ENCODE measurements at places on chromosomes 5 and 9.
A peak's percentile ranks its signal among the peaks of the same experiment; 100 is the strongest.

- DNase-seq = no peak
These were observed 224.5 kb upstream of the CDH6 start for GRCh38 chr5:30968971-30969370.

DNA sequence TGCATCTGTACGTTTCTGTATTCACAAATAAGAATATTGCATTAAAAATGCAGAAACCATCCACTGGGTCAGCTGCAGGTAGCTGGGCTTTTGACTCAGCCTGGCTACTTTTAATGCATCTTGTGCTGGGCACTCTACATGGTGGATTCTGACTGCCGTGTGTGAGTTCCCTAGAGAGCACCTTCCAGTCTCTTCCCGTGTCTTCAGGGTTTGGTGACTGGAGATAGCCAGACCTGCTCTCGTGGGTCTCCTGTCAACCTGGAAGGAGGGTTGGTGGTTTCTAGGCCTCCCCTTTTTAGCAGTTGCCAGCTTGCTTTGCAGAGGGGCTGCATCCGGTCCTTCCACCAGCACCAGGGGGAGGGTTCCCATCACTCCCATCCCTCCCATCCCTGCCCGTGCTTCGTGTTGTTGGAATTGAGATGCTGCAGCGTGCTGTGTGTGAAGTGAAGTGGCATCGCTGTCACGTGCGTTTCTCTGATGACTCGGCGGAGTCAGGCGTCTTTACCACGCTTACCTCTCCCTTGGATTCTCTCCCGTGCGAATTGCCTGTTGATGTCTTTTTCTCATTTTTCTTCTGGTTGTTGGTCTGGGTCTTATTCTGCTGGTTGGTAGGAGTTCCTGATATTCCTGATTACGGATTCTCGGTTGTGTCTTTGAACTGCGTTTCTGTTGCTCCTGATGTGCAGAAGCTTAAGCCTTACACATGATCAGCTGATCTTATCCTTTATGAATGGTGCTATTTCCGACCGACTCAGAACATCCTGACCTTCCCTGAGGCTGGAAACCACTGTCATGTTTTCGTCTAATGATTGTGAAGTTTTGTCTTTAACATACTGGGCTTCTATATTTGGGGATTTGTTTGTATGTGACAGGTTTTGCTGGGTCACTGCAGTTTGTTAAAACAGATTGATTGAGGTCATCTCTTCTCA, 16.9 kb downstream of the FBXW5 start:
- no peak for DNase-seq

- DNase-seq = peak; percentile 44
These were observed 71.9 kb upstream of the RANBP3L start for GRCh38 chr5:36373527-36374086.

- DNase-seq = no peak
These were observed 131.1 kb downstream of the GPBP1 start for GRCh38 chr5:57304931-57305330.

GRCh38 chr9:98516897-98517503, 191.7 kb downstream of the GABBR2 start:
- no peak for DNase-seq

DNA sequence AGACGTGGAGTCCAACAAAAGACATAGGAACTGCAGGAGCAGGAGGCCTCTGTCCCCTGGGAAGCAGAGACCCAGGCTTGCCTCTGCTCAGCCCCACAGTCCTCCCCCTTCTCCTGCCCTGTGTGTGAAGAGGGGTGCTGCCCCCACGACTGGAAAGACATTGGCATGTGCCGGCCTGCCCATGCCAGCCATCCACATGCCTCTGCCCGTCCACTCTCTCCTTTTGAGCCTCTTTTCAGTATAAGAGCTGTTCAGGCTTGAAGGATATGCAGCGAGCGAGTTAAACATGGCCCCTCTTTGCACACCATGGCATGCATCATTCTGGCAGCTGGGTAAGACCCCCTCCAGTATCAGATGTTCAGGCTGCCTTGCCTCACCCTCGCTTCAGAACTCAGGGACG, 159.7 kb upstream of the OTULINL start:
- no peak for DNase-seq

DNA sequence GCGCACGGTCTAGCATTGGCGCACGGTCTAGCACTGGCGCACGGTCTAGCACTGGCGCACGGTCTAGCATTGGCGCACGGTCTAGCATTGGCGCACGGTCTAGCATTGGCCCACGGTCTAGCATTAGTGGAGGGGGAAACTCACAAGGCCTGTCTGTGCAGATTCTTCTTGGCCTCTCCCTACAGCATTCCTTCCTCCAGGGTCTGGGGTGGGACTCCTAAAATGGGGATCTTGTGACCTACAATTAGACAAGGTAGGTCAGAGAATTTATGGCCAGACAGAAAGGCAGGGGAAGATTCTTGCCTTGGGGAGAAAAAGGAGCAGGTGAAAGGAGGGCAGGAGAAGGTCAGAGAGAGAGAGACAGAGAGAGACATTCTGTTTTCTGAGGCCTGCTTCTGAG, 5.4 kb upstream of the GBGT1 start:
- DNase-seq = no peak

DNA sequence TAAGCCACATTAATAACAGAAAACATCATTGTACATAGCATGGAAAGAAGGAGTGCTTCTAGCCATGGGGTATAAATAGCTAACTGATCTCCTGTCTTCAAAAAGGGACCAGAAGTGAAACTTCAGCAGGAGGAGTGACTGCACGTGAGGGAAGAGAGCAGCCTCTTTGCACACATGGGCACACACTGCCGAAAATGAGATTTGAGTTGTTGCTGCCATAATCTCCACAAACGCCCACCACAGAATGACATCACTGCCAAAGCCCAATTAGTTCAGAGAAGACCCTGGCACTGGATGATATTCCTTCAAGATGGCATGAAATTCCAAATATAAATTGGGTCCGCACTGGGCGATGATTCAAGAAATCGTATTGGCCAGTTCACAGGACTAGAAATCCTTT, 238.9 kb upstream of the NR4A3 start:
- no peak for DNase-seq

GRCh38 chr9:22216730-22217172, 207.6 kb upstream of the CDKN2B start:
- DNase-seq = no peak

- no peak for DNase-seq
These were observed 168.6 kb upstream of the MVB12B start for GRCh38 chr9:126157826-126158587.

- no peak for DNase-seq
These were observed 126.3 kb downstream of the KDM4C start for GRCh38 chr9:6884101-6884500.

DNA sequence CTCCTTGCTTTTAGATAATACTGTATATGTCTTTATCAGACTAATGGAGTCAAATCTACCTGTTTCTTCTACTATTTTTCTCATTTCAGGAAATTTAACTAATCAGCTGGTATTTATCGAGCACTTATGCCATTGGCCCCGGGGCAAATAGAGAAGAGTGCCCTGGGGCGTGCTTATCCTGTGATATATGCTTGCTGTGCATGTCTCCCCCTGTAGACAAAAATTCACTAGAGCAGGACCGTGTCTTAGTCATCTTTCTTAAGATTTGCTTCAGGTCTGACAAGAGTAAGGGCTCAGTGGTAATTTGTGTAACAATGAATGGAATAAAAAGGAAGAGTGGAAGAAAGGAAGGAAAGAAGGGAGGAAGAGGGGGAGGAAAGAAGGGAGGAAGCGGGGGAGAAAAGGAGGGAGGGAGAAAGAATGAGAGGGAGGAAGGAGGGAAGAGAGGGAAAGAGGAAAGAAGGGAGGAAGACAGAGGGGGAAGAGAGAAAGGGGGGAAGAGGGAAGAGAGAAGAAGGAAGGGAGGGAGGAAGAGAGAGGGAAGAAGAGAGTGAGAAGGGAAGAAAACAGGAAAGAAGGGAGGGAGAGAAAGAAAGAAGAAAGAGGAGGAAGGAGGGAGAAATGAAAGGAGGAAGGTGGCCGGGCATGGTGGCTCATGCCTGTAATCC, 295.7 kb upstream of the PANK3 start:
- DNase-seq = peak; percentile 38

- no peak for DNase-seq
These were observed 240.3 kb downstream of the CACNA1B start for GRCh38 chr9:138117836-138118235.

DNA sequence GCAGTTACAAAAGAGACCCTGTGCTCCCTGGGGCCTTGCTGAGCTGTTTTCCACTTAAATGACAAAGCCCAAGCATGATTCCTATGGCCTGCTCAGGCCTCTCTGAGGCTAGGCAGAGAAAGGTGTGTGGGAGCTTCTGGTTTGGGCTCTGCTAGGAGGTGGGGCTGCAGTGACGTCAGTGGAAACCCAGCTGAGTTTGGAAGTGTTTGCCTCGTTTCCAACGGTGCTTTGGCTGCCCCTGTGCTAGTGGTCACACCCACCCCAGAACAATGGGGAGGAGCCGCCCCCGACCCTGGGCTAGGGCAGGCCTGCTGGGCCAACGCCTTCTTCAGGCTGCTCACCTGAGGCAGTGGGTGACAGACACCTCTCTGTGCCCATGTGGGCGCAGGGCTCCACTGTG, 10.4 kb downstream of the ANGPTL2 start:
- DNase-seq = no peak

GRCh38 chr9:21811914-21812313, 9.5 kb downstream of the MTAP start:
- DNase-seq = no peak

DNA sequence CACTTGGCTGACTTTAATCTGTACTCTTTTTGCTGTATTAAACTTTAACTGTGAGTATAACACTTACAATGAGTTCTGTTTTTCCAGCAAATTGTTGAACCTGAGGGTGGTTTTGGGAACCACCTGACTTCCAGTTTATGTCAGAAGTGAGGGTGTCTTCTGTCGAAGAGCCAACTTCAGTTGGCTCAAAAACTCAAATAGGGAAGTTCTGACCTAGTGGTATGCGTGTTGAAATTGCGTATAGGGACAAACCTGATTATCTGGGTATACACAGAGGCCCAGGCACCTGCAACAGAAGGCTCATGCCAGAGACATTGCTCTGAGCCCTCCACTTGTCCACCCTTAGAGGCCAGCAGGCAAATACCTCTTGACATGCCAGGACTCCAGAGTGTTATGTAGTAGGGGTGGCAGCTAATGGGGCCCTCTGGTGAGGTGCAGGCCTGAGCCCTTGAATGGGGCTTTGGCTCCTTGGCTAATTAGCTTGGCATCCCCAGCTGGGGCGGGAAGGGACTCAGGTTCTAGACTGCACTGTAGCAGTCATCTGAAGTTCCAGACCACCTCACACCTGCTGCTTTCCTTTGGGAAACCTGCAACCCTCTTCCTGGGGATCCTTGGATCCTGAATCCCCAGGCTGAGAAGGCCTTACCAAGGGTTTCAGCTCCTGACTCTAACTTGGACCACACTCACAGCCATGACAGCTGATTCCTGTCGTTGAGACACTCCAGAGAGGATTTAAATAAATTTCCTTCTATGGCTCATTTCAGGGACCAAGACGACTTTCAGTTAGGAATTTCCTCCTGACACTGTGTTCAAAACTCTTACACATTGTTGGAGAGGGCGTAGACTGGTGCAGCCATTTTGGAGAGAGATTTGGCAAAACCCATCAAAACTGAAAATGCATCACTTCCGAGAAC, 189.6 kb downstream of the HSPA4 start:
- DNase-seq = no peak

- no peak for DNase-seq
These were observed 225.9 kb upstream of the MAP3K1 start for GRCh38 chr5:56589481-56589860.

- peak; percentile 87 for DNase-seq
These were observed 18.2 kb upstream of the DCP2 start for GRCh38 chr5:112958093-112959088.

DNA sequence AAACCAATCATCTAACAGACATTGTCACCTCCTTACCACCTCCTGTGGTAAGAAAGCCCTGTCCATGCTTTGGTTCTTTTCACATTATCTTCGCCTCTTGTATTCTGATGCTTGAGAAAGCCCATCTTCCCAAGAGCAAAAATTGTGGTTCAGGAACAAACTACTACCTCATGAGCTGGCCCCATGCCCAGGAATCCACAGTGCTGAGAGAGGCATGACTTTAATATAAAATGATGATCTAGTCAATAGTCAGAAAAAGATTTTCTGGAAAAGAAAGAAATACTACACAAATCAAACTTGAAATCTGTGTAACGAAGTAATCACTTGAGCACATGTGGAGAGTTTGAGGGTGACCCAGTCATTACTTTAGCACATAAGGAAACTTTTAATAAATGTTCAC, 94.7 kb downstream of the FGF10 start:
- DNase-seq = no peak

GRCh38 chr5:98187945-98188344, 585.5 kb upstream of the RGMB start:
- DNase-seq = no peak

DNA sequence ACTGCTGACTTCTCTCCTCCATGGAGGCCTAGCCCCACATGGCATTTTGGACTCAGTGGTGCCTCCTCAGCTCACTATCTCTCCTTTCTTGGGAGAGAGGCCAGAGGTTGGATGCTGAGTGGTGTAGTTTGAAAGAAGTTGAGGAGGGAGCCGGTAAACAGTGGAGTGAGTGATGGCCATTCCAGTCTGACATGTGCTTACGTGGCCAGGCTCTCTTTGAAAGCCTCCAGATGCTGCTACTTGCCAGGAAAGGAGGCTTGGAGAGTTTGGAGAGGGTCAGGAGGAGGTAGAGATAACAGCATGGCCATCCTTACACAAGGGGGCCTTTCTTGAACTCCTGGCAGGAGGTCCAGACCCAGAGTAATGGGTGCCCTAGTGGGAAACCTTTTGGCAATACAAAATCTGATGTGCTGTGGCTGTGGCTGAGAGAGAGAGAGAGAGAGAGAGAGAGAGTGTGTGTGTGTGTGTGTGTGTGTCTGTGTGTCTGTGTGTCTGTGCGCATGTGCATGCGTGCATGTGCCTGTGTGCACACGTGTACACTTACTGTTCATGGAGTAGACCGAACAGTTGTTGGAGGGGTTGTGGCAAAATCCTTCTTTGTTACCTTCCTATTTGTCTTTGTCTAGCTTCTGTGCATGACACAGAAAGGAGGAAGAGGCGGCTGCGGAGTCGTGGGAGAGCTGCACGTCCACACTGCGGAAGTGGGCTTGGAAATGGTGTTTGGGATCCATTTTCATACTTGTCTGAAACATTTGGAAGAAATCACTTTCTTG, 37.8 kb downstream of the RALGPS1 start:
- no peak for DNase-seq

- no peak for DNase-seq
These were observed 115.2 kb downstream of the GCNT1 start for GRCh38 chr9:76573905-76574760.

DNA sequence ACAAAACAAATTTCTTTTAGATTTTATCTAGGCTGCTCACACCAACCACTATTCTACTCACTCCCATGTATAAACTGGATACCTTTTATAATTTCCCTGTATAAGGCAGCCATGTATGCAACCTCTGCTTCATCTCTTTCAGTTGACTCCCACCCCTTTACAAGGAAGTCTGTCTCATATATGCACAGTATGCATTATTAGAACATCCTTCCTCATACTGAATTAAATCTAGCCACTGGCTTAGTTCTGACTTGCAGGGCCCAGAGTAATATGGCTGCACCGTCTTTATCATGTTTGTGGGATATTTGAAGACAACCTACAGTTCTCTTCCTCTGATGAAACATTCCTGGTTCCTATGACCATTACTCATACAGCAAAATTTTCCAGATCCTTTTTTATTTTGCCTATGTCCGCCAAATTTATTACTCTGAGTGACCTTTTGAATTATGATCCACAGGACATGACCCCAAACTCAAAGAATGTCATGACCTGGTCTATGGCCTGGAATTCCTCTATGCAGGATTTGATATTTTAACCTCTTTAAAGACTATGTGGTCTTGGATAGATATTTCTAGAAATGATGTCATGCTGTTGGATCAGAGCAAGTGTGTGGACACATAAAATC, 76.6 kb upstream of the ITGA1 start:
- DNase-seq = no peak

GRCh38 chr5:177431317-177432142, 5.1 kb downstream of the GRK6 start:
- DNase-seq = no peak

Data from H54 (cell line).